ENCODE measurements at places on chromosomes 11 and 22.

- no peaks in the 10 kb centered on the region for H3K36me3 ChIP-seq
- DNase-seq, result no peak
- peaks cover 4% of the 10 kb centered on the region for H3K4me1 ChIP-seq
- H3K4me3 ChIP-seq, result no peak overlapping the region
Measured at GRCh38 chr11:105000167-105000566, 22.8 kb downstream of the CASP5 start.

DNA sequence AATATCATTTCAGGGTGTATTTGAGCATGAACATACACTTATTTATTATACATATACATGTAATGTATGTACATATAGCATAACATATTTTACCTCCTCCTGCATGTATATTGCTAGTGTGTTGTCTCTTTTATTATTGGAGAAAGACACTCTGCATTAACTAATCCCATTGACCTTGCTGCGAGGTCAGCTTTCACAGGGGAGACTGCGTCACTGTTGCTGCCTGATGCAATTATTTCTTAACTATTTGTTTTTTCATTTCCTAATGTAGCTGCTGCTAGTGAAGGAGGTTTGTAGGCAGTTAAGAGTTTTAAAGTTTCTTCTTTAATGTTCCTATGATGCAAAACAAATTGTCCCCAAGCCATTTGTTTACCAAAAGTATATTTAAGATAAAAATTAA is 185.4 kb upstream of the CNTN5 start:
- H3K4me1 ChIP-seq, result no peaks in the 10 kb centered on the region
- no peak for DNase-seq
- no peaks in the 10 kb centered on the region for H3K36me3 ChIP-seq
- H3K4me3 ChIP-seq, result no peak overlapping the region

DNA sequence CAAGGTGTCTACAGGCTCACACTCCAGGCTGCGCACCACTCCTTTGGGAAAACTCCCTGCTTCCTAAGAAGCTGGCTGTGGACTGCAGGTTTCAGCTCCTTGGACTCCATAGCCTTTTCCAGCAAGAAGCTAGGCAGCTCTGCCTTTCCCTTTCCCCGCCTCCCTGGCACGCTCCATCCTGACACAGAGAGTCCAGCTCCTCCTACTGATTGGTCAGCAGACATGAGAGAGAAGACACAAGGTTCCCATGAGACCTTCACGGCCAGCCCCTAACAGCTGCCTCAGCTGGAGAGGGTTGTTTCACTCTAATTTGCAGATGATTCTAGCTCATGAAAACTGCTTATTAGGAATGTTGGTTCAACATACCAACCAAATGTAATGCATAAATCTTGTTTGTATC is 27.6 kb downstream of the TENM4 start:
- no peaks in the 10 kb centered on the region for H3K4me1 ChIP-seq
- peaks cover 31% of the 10 kb centered on the region for H3K27me3 ChIP-seq
- no peak for DNase-seq
- H3K4me3 ChIP-seq, result no peak overlapping the region
- no peaks in the 10 kb centered on the region for H3K36me3 ChIP-seq
- no peak overlapping the region for H3K27ac ChIP-seq

DNA sequence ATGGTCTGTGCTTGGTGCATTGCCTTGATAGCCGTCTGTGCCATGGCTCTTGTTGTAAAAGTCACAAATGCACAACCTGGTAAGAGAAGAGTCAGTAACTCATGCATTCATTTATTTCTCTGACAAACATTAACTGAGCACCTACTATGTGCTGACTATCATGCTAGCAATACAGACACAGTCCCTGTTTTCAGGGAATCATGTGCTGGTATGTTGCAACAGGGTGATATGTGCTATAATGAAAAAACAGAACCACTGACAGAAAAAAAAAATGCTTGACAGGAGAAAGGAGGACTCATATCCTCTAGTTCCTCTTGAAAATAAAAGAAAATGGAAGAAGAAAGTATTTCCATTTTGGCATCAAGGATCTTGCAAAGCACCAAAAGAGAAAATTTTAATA is 34.5 kb upstream of the RAPSN start:
- no peak overlapping the region for H3K4me3 ChIP-seq
- H3K36me3 ChIP-seq, result peaks cover 18% of the 10 kb centered on the region
- H3K4me1 ChIP-seq, result no peaks in the 10 kb centered on the region
- no peak overlapping the region for H3K27ac ChIP-seq
- H3K27me3 ChIP-seq, result no peaks in the 10 kb centered on the region

- H3K27ac ChIP-seq, result no peak overlapping the region
- no peaks in the 10 kb centered on the region for H3K36me3 ChIP-seq
- peaks cover 79% of the 10 kb centered on the region for H3K27me3 ChIP-seq
- DNase-seq, result no peak
- H3K4me3 ChIP-seq, result peak overlapping the region; percentile 40
Measured at GRCh38 chr22:29308791-29309262, 2.4 kb downstream of the GAS2L1 start.

GRCh38 chr11:100748153-100748552 is 61.1 kb downstream of the ARHGAP42 start:
- H3K27ac ChIP-seq, result no peak overlapping the region
- DNase-seq, result no peak
- no peak overlapping the region for H3K4me3 ChIP-seq
- no peaks in the 10 kb centered on the region for H3K4me1 ChIP-seq
- H3K36me3 ChIP-seq, result peaks cover 33% of the 10 kb centered on the region

DNA sequence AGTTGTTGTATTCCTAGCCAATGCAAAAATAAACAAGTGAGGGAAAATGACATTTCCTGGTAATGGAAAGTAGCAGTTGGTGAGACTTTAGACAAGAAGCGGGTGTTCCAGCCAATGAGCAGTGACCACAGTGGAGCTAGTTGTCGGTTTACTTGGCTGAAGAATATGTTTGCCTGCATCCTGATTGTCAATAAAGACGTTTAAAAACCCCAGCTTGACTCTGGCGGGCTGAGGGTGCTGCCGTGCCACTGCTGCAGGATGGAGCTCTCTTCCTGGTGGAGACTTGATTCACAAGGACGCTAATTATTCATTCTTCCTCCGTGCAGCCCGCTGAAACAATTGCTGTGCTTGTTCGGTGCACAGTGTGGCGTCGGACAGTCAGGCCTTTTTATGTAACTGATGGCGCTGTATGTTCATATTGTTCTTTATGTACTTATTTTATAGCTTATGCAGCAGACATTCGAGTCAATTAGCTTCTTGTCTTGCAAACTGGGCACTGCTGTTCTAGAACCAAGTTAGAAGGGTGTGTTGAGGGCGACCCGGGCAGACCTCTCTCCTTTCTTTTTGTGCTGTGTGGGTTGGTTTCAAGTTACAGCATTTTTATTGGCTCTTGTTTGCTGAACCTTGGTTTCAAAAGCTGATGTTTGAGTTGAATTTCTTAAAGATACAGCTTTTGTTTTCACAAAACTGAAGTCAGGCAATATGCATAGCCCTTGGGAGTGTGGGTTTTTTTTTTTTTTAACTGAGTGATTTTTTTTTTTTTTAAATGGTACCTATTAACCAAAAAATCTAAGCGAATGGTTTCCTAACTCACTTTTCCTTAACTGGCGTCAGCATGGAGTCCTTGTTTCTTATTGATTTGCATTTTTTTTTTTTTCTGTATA is 153.9 kb downstream of the TEAD1 start:
- H3K4me3 ChIP-seq, result no peak overlapping the region
- no peaks in the 10 kb centered on the region for H3K36me3 ChIP-seq
- peaks cover 59% of the 10 kb centered on the region for H3K27me3 ChIP-seq
- H3K27ac ChIP-seq, result no peak overlapping the region

DNA sequence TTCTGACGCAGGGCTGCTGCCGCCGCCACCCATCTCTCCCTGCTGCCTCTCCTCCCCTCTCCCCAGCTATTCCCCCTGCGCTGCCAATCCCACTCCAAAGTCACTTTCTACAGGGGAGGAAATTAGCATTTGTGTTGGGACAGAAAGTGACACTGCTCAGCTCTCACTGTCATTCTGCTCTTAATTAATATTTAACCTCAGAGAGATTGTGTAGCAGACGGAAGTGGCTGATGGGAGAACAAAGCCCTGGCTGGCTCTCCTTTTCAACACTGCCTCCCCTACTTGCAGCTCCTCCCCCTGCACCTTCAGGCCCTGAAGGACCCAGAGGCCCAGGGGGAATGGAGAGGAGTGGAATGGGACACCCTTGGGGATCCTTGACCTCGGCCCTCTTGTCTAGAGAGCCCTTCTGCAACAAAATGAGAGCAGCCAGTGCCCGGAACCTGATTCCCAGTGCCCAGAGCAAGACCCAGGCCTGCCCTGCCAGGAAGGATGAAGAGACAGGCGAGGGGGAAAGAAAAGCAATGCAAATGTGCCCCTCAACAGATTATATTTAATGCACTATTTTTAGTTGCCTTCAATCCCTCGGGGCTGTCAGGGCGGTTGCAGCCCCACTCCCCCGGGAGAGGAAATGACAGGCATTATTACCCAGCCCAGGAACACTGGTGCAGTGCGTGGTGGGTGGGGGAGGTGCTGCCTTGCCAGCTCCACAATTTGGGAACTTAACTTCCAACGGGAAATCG is 14.6 kb upstream of the NRGN start:
- peak overlapping the region; percentile 93 for H3K27ac ChIP-seq
- no peak for DNase-seq
- H3K4me3 ChIP-seq, result peak overlapping the region; percentile 79

GRCh38 chr22:22156716-22157347 is 87.8 kb upstream of the VPREB1 start:
- peaks cover 41% of the 10 kb centered on the region for H3K4me1 ChIP-seq
- H3K4me3 ChIP-seq, result peak overlapping the region; percentile 76
- peak overlapping the region; percentile 96 for H3K27ac ChIP-seq
- H3K27me3 ChIP-seq, result no peaks in the 10 kb centered on the region
- peak; percentile 80 for DNase-seq

DNA sequence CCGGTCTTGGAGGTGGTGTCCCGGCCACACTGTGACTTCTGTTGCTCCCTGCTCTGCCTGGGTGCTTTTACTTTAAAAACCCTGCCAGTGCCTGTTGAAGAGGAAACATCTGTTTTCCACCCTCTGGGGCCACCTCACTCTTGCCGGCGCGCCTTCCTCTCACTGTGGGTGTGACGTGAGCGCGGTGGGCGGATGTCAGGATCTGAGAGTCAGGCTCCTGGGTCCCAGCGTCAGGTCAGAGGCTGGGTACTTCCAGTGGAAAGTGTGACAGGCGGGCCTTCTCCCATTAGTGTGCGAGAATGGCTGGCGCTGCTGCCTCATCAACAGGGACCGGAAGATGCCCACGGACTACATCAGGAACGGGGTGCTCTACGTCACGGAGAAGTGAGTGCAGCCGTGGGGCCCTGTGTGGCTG is 54.2 kb downstream of the GRAMD4 start:
- H3K27ac ChIP-seq, result peak overlapping the region; percentile 95
- H3K4me1 ChIP-seq, result peaks cover 24% of the 10 kb centered on the region
- H3K4me3 ChIP-seq, result peak overlapping the region; percentile 94
- peaks cover 14% of the 10 kb centered on the region for H3K36me3 ChIP-seq

DNA sequence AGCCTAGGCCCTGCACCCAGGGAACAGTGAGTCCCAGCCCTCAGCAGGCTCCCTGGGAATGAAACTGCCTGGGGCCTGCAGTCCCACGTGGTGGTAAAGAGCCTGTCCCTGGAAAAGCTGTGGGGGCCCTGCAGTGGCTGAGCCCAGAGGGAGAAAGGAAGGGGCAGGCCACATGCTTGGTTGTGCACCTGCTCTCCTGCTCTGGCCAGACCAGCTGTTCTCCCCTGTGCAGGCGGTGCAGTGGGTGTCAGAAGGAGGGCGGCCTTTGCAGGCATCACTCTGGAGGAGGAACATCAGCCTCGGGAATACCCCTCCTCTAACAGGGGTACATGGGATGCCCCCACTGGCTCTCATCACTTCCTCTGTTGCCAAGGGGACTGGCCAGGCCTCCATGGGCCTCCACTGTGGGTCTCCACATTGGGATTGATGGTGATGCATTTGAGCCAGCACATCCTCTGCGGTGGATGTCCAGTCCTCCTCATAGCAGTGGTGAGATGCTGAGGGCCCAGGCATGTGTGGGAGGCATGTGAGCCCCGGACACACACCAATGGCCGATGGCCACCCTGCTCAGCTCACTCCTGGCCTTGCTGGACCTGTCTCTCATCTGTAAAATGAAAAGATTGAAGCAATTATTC is 690.4 kb downstream of the BRD1 start:
- no peak overlapping the region for H3K4me3 ChIP-seq
- peaks cover 45% of the 10 kb centered on the region for H3K27me3 ChIP-seq
- no peaks in the 10 kb centered on the region for H3K36me3 ChIP-seq

DNA sequence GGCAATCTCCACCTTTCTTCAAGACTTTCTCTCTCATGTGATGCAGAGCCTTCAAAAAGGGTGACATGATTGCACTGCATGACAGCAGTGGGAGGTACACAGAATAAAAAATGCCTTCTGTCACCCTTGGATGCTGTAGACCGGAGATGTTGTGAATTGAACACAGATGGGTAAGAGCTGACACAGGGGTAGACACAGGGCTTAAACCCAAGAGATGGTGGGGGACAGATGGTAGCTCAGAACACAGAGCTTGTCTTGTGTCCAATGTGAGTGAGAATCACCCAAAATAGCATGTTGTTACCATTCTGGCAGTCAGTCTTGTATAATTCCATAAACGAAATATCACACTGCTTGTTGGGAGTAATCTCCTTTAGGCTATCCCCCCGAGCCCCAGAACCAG is 69.9 kb downstream of the JRKL start:
- DNase-seq, result no peak
- no peak overlapping the region for H3K27ac ChIP-seq
- no peak overlapping the region for H3K4me3 ChIP-seq
- peaks cover 23% of the 10 kb centered on the region for H3K27me3 ChIP-seq
- H3K4me1 ChIP-seq, result no peaks in the 10 kb centered on the region

DNA sequence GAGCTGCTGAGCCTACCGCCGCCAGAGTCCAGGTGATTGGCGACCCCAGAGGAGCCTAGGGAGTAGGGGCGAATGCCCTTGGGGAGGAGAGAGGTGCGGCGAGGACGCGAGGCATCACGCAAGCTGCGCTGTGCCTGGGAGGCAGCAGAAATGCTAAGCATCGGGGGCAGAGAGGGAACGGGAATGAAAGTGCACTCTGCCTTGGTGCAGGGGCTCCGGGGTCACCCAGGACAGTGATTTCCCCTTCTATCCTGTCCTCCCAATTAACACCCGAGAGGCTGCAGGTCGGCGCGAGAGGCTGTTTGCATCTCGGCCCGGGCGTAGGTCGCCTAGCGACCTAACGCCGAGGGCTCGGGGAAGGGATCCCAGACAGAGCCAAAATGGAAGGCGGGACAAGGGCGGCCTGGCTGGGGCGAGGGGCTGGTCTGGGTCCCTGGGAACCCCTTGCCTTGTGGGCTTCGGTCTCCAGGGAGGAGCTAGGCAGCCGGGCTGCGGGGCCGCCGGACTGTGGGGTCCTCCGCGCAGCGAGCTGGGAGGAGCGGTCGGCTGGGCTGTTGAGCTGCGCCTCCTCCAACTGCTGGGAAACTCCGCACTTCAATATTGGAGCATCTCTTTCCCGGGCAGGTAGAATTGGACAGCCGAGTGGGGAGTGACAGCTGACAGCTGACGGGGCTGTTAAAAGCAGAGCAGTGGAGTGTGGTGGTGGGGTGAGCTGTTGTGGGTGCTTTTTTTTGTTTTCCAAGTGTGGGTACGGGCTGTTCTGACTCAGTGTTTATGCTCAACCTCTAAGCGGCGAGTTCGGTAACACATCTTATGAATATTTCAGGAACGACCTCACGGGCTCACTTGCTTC is 657 bp downstream of the ELMOD1 start:
- peak overlapping the region; percentile 89 for H3K4me3 ChIP-seq
- peaks cover 78% of the 10 kb centered on the region for H3K27me3 ChIP-seq
- H3K4me1 ChIP-seq, result peaks cover 19% of the 10 kb centered on the region
- no peak for DNase-seq
- H3K36me3 ChIP-seq, result no peaks in the 10 kb centered on the region

- no peak overlapping the region for H3K4me3 ChIP-seq
- DNase-seq, result no peak
- H3K27ac ChIP-seq, result no peak overlapping the region
- H3K36me3 ChIP-seq, result no peaks in the 10 kb centered on the region
- H3K4me1 ChIP-seq, result no peaks in the 10 kb centered on the region
Measured at GRCh38 chr11:115226556-115226955, 277.7 kb downstream of the CADM1 start.
